ENCODE measurements at places on chromosomes 4 and X.
A peak's percentile ranks its signal among the peaks of the same experiment; 100 is the strongest.

DNA sequence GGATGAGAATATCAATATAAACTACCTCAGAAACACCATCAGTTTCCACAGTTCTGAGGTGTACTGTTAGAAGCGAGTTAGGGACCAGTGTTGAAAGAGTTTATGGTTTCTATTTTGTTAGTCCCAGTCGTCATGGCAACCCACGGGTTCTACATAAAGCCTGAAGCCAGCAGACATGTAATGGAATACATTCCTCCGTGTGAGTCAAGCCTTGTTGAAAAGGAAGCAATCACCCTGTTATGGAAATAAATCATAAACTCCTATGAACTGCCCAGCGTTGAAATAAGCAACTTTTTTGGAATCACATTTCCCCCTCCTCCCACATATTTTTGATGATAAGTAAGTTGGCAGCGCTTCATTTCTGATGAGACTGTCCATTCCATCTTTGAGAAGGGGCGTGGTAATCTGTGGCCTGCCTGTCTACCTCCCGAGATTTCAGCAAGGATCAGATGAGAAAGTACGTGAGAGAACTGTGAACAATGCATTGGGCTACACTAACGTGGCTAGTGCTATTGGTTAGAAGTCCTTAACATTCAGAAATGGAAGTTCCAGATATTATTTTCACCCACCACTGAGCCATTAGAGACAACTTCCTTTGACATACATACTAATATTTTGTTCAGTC lies 40.4 kb upstream of the PDHA1 start:
- no peaks in the 10 kb centered on the region for H3K4me1 ChIP-seq
- peak; percentile 7 for DNase-seq
- no peaks in the 10 kb centered on the region for H3K27me3 ChIP-seq
- H3K4me3 ChIP-seq: no peak overlapping the region
- no peaks in the 10 kb centered on the region for H3K36me3 ChIP-seq
- H3K27ac ChIP-seq: no peak overlapping the region

- H3K27me3 ChIP-seq: peaks cover 11% of the 10 kb centered on the region
- no peak overlapping the region for H3K4me3 ChIP-seq
Observed at GRCh38 chrX:106894392-106894909, 8.7 kb downstream of the RIPPLY1 start.

DNA sequence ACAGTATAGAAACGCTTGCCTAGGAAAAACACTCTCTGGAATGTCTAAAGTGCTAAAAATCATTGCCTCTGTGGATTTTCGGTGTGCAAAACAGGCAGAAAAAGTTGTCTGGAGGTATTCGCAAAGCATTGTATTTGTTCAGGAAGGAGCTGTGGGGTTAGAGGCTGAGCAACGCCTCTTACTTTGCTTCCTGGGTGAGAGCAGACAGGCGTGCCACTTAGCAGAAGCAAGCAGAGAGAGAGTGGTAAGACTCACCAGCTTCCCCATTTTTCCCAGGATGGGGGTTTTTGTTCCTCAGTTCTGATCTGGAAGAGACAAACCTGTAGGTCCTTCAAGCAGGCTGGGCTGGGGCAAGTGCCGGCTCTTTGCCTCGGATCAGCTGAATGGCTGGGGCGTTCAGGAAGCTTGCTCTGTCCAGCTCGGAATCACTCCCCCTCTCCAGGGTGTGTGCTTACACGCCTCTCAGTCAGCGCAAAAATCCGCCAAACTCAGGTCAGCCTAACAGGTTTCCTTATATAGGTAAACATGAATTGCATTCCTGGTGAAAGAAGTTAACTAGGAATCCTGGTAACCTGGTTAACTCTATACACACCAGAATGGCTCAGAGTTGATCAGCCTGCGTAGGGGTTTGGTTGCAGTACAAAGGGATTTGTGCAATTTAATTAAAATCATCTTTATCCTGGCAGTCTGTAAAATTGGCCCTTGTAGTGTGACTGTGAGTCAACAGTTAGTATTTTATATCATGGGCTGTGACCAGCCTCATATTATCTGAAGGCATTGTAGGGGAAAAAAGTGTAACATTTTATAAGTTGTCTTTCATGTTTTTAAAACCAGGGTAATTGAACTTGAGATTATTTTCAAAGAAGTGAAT lies 213.1 kb upstream of the MID1 start:
- H3K4me3 ChIP-seq: peak overlapping the region; percentile 20
- H3K27me3 ChIP-seq: no peaks in the 10 kb centered on the region
- no peak overlapping the region for H3K27ac ChIP-seq
- H3K36me3 ChIP-seq: no peaks in the 10 kb centered on the region
- DNase-seq: no peak

GRCh38 chrX:1102786-1103185 lies 109.7 kb downstream of the CRLF2 start:
- H3K4me1 ChIP-seq: no peaks in the 10 kb centered on the region
- H3K36me3 ChIP-seq: no peaks in the 10 kb centered on the region
- H3K27me3 ChIP-seq: no peaks in the 10 kb centered on the region
- no peak overlapping the region for H3K27ac ChIP-seq
- no peak overlapping the region for H3K4me3 ChIP-seq

GRCh38 chrX:108036298-108036973 lies 8.4 kb upstream of the VSIG1 start:
- H3K27ac ChIP-seq: no peak overlapping the region
- H3K4me3 ChIP-seq: no peak overlapping the region
- DNase-seq: no peak
- H3K27me3 ChIP-seq: peaks cover 11% of the 10 kb centered on the region
- no peaks in the 10 kb centered on the region for H3K4me1 ChIP-seq

- H3K27ac ChIP-seq: no peak overlapping the region
- no peaks in the 10 kb centered on the region for H3K4me1 ChIP-seq
- no peaks in the 10 kb centered on the region for H3K27me3 ChIP-seq
- H3K4me3 ChIP-seq: no peak overlapping the region
- DNase-seq: no peak
Observed at GRCh38 chr4:33802578-33802977, 2441.7 kb downstream of the ARAP2 start.

GRCh38 chr4:168386002-168386401 lies 67.5 kb upstream of the DDX60 start:
- H3K27me3 ChIP-seq: no peaks in the 10 kb centered on the region
- no peaks in the 10 kb centered on the region for H3K36me3 ChIP-seq
- H3K27ac ChIP-seq: no peak overlapping the region
- H3K4me1 ChIP-seq: no peaks in the 10 kb centered on the region
- DNase-seq: no peak
- H3K4me3 ChIP-seq: no peak overlapping the region

DNA sequence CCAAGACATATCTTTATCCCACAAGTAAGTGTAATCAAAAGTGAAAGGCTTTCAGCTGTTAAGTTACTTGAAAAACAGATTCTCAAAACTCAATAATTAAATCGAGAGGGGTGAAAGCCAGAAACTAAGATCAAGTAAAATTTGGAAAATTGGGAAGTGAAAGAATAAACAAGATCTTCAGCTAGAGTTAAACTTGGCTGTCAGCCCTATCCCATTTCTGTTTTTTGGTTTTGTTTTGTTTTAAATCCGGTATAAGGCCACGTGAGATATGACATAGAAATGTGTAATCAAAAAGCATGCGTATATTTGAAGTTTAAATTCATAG lies 856.8 kb downstream of the STIM2 start:
- no peak overlapping the region for H3K27ac ChIP-seq
- no peaks in the 10 kb centered on the region for H3K27me3 ChIP-seq
- no peak for DNase-seq
- H3K36me3 ChIP-seq: no peaks in the 10 kb centered on the region
- H3K4me3 ChIP-seq: no peak overlapping the region
- no peaks in the 10 kb centered on the region for H3K4me1 ChIP-seq

- H3K27me3 ChIP-seq: no peaks in the 10 kb centered on the region
- no peak overlapping the region for H3K27ac ChIP-seq
- H3K4me1 ChIP-seq: no peaks in the 10 kb centered on the region
- no peaks in the 10 kb centered on the region for H3K36me3 ChIP-seq
- no peak for DNase-seq
Observed at GRCh38 chr4:77434299-77435092, 171.1 kb upstream of the CXCL13 start.

DNA sequence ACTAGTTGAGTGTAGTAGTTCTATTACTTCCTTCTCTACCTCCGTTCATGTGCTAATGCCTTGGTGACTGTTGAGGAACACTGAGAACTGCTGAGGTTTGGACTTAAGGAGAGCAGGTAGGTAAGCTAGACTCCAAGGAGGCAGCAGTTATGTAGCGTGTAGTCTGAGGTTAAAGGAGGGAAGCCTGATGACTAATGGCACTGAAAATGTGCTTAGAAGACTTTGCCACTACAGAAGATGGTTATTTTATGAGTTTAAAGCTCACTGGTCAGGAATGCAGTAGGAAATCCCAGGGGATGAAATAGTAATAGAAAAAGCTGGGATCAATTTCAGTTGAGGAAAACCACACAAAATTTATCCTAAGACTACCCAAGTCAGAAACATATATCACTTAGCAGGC lies 1077.3 kb downstream of the RAPGEF2 start:
- no peak overlapping the region for H3K4me3 ChIP-seq
- H3K27ac ChIP-seq: no peak overlapping the region
- no peak for DNase-seq
- H3K4me1 ChIP-seq: no peaks in the 10 kb centered on the region

DNA sequence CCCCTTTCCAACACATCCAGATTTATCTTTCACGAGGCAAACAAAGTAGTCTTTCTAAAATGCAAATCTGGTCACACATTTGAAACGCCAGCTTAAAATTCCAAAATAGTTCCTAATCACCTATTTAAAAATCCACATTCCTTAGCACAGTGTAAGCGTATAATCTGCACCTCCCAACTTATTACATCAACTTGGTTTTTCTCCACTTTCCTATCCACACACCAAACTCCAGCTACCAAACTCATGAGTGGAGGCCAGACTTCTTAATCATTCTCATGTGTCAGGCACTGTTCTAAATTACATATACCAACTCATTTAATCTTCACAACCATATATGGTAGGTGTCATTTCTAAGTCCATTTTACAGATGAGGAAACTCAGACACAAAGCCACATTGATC lies 33.8 kb downstream of the ENOX2 start:
- H3K27ac ChIP-seq: no peak overlapping the region
- H3K27me3 ChIP-seq: no peaks in the 10 kb centered on the region
- no peaks in the 10 kb centered on the region for H3K4me1 ChIP-seq
- no peak for DNase-seq

DNA sequence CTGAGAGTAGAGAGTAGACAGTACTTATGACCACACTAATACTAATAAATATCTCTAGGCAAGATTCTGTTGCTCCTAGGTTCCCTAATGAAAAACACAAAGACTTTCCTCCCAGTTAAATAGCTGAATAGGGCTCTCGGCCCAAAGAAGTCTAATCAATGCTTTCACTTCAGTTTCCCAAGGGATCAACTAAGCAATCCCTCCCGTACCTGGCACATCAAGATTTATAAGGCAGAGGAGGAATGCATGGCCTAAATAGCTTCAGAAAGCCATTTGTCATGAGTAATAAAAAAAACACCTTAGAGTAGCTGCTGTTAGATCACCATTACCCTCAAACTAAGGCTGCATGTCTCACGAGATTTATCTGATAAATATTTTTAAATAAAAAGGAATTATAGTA lies 56.8 kb upstream of the EXOC1L start:
- no peaks in the 10 kb centered on the region for H3K36me3 ChIP-seq
- no peaks in the 10 kb centered on the region for H3K4me1 ChIP-seq
- H3K27me3 ChIP-seq: no peaks in the 10 kb centered on the region
- DNase-seq: no peak
- no peak overlapping the region for H3K4me3 ChIP-seq

GRCh38 chr4:93263166-93263565 lies 565.4 kb upstream of the ATOH1 start:
- H3K27me3 ChIP-seq: no peaks in the 10 kb centered on the region
- DNase-seq: no peak
- H3K27ac ChIP-seq: no peak overlapping the region
- H3K36me3 ChIP-seq: no peaks in the 10 kb centered on the region
- H3K4me3 ChIP-seq: no peak overlapping the region

- no peaks in the 10 kb centered on the region for H3K4me1 ChIP-seq
- no peak overlapping the region for H3K27ac ChIP-seq
- H3K27me3 ChIP-seq: no peaks in the 10 kb centered on the region
- no peaks in the 10 kb centered on the region for H3K36me3 ChIP-seq
- no peak for DNase-seq
Observed at GRCh38 chr4:135274416-135274815, 1072.8 kb upstream of the PABPC4L start.

- no peak overlapping the region for H3K4me3 ChIP-seq
- no peaks in the 10 kb centered on the region for H3K4me1 ChIP-seq
- H3K36me3 ChIP-seq: no peaks in the 10 kb centered on the region
- H3K27me3 ChIP-seq: peaks cover 3% of the 10 kb centered on the region
- no peak overlapping the region for H3K27ac ChIP-seq
Observed at GRCh38 chrX:118963159-118963558, 11.3 kb upstream of the LONRF3 start.

- no peak for DNase-seq
- H3K4me1 ChIP-seq: no peaks in the 10 kb centered on the region
- no peaks in the 10 kb centered on the region for H3K27me3 ChIP-seq
- H3K4me3 ChIP-seq: no peak overlapping the region
Observed at GRCh38 chr4:140799686-140800225, 43.6 kb upstream of the TBC1D9 start.

DNA sequence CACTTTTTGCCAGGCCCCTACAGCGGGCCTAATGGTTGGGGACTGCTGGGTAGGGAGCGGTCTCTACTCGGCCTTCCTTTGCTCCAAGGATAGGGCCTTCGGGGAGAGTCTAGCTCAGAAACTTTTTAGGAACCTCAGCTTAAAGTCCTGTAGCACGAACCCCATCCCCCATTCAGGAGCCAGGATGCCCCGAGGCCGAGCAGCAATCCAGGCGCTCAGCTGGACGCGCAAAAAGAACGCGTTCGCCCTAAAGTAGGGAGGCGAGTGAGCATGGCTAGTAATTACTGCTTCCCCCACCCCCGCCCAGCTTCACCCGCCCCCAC lies 9.7 kb downstream of the POU4F2 start:
- H3K27ac ChIP-seq: no peak overlapping the region
- no peaks in the 10 kb centered on the region for H3K36me3 ChIP-seq
- H3K4me1 ChIP-seq: peaks cover 12% of the 10 kb centered on the region
- H3K27me3 ChIP-seq: peaks cover 96% of the 10 kb centered on the region
- H3K4me3 ChIP-seq: no peak overlapping the region

GRCh38 chr4:5126231-5126630 lies 75.0 kb downstream of the STK32B start:
- H3K4me3 ChIP-seq: no peak overlapping the region
- H3K36me3 ChIP-seq: no peaks in the 10 kb centered on the region
- H3K27ac ChIP-seq: no peak overlapping the region
- DNase-seq: no peak
- H3K4me1 ChIP-seq: peaks cover 3% of the 10 kb centered on the region
- H3K27me3 ChIP-seq: no peaks in the 10 kb centered on the region

GRCh38 chrX:153926858-153927671 lies 1.0 kb upstream of the ARHGAP4 start:
- H3K4me3 ChIP-seq: peak overlapping the region; percentile 48
- H3K27ac ChIP-seq: peak overlapping the region; percentile 97
- H3K36me3 ChIP-seq: peaks cover 29% of the 10 kb centered on the region
- peaks cover 8% of the 10 kb centered on the region for H3K27me3 ChIP-seq
- peaks cover 61% of the 10 kb centered on the region for H3K4me1 ChIP-seq

Measured in spinal cord (tissue), 10 donors.